ENCODE measurements at places on chromosomes 12 and 14.

DNA sequence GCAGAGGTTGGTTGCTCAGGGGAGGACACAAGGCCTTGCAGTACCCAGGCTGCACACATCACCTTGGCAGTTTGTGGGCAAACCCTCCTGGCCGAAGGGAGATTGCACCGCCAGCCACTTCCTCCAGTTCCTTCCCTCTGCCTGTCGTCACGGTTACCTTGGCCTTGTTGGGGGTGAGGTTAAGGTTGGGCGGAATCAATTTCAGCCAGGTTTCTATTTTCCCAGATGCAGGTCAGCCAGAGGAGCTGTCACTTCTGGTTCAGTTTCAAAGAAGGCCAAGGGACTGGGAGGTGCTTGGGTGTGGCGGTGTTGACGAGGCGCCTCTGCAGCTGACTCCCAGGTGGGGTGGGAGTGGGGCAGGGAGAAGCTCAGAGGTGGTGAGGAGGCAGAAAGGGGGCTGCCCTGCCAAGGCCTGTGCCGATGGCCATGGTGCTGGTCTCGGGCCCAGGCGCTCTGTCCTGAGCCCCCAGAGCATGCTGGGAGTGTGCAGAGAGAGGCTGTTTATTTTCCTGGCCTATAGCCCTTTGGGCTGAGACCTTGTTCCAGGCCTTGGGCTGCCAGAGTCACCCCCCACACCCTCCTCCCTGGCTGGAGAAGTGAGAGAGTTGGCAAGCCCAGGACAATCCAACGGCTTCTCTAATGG lies 31.4 kb downstream of the JDP2 start:
- no peak for DNase-seq

DNA sequence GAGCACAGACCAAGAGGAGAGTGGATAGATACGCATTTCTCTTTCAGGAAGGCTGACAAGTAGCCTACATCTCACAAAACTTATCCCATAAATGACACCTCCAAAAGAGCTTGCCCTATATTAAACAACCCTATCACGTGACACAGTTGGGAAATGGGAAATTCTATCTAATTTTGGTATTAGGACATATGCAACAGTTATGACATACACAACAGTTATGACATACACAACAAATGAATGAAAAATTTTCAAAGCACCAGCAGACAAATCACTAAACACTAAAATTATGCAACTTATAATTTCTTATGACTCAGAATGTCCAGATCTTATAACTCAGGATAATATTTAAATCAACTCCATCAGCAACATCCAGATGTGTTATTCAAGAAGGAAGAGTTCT lies 54.1 kb downstream of the DUSP16 start:
- DNase-seq: no peak

GRCh38 chr14:84288781-84289180 lies 1241.2 kb upstream of the FLRT2 start:
- DNase-seq: no peak

GRCh38 chr12:85325442-85325841 lies 45.4 kb downstream of the ALX1 start:
- no peak for DNase-seq

GRCh38 chr14:52977798-52978197 lies 26.9 kb upstream of the FERMT2 start:
- DNase-seq: peak; percentile 56

DNA sequence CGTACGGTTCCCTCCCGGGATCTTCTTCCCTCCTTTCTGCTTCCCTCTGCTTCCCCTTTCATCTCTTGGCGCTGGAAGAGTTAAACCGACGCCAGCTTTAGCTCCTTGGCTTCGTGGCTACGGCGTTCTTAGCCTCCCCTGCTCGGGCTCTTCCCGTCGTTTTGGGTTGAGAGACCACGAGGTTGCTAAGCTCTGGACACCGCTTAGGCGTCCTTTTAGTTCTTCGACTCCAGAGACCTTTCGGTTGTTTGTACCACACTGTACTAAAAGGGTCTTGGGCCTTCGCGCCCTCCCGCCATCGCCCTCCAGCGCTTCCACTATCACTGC lies 545 bp downstream of the CPSF2 start:
- DNase-seq: no peak

Measured in SK-N-SH (cell line).